T-helper 1 cell treated with Interleukin-12 subunit alpha and Interleukin-12 subunit beta and Interleukin-4 antibody, amounts not matched to agents 30 ng/mL and 1 ng/mL, for 36 hours (primary cell): ENCODE measurements at places on chromosomes 5 and 9. TPM values are rescaled to one million over a fixed set of nuclear protein-coding genes. Genes with fewer than 3 reads are reported as not detected.

SPINK6 gene
- not detected in 2 replicates for total RNA-seq

TAF11L5 gene
- not detected in 2 replicates for total RNA-seq

DMRTA1 gene
- total RNA-seq, result not detected in 2 replicates

ZNF474 gene
- total RNA-seq, result 0.25 TPM in 1 of 2 replicates, not detected in the other

CARTPT gene
- total RNA-seq, result not detected in 2 replicates

IFNB1 gene
- not detected in 2 replicates for total RNA-seq

FAXDC2 gene
- not detected in 2 replicates for total RNA-seq

PAIP2 gene
- total RNA-seq, result 94.8 and 95.3 TPM in 2 replicates

URM1 gene
- 70.7 and 75.8 TPM in 2 replicates for total RNA-seq

HTR1A gene
- total RNA-seq, result not detected in 2 replicates

PRRX2 gene
- total RNA-seq, result 1.5 and 1.6 TPM in 2 replicates

PCDHA5 gene
- not detected in 2 replicates for total RNA-seq

LMX1B gene
- total RNA-seq, result not detected in 2 replicates

PHF24 gene
- total RNA-seq, result not detected in 2 replicates

IFNA2 gene
- total RNA-seq, result not detected in 2 replicates

CTXN3 gene
- total RNA-seq, result not detected in 2 replicates

RFX3 gene
- total RNA-seq, result 13.5 and 15.0 TPM in 2 replicates

ZNF462 gene
- total RNA-seq, result 0.71 TPM in 2 replicates

LHX3 gene
- not detected in 2 replicates for total RNA-seq

PCDHA4 gene
- not detected in 2 replicates for total RNA-seq

IL9 gene
- total RNA-seq, result 0.51 and 1.3 TPM in 2 replicates

CCNI2 gene
- total RNA-seq, result 62.0 and 66.5 TPM in 2 replicates

FGF18 gene
- total RNA-seq, result 0.12 TPM in 1 of 2 replicates, not detected in the other

MTMR12 gene
- total RNA-seq, result 27.8 and 32.5 TPM in 2 replicates

PALM2AKAP2 gene
- total RNA-seq, result 5.2 and 8.2 TPM in 2 replicates

RAB3C gene
- not detected in 2 replicates for total RNA-seq

ORM1 gene
- total RNA-seq, result not detected in 2 replicates

TMEM252 gene
- not detected in 2 replicates for total RNA-seq

SLCO6A1 gene
- total RNA-seq, result not detected in 2 replicates

LPAR1 gene
- total RNA-seq, result not detected in 2 replicates

ARHGEF37 gene
- total RNA-seq, result 0.47 and 1.0 TPM in 2 replicates

NR2F1 gene
- not detected in 2 replicates for total RNA-seq
